Glutamatergic neuron (in vitro differentiated cells): ENCODE measurements at places on chromosomes 3 and 15. TPM values are rescaled to one million over a fixed set of nuclear protein-coding genes. Genes with fewer than 3 reads are reported as not detected.

Gene TPRG1
- 1.3 TPM for total RNA-seq

Gene ITPKA
- total RNA-seq = 1.1 TPM

Gene BMF
- 11.3 TPM for total RNA-seq

Gene ANKRD63
- not detected for total RNA-seq

Gene NR2E3
- total RNA-seq = 0.69 TPM

Gene SNRPN
- total RNA-seq = 284 TPM

Gene GHSR
- total RNA-seq = not detected

Gene KAT2B
- total RNA-seq = 13.6 TPM

DNA sequence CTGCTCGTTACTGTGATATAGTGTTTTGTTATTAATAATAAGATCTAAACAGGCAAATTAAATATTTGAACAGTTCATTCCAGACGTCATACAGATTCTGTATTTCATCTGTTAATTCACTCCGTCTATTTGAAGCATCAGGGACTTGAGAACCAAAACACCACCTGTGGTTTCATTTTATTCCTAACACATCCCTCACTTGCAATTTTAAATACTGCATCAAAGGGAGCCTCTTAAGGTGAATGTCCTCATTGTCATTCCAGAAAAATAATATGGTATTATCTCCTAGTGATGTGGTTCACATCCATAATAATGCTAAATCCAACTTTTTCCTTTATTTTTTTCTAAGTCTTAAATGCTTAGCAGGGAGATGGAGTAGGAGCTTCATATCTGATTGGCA, 1390.9 kb upstream of the CADM2 start:
- no peaks in the 10 kb centered on the region for H3K36me3 ChIP-seq
- H3K4me1 ChIP-seq = no peaks in the 10 kb centered on the region
- no peak overlapping the region for H3K4me3 ChIP-seq
- H3K27ac ChIP-seq = no peak overlapping the region
- no peaks in the 10 kb centered on the region for H3K27me3 ChIP-seq

DNA sequence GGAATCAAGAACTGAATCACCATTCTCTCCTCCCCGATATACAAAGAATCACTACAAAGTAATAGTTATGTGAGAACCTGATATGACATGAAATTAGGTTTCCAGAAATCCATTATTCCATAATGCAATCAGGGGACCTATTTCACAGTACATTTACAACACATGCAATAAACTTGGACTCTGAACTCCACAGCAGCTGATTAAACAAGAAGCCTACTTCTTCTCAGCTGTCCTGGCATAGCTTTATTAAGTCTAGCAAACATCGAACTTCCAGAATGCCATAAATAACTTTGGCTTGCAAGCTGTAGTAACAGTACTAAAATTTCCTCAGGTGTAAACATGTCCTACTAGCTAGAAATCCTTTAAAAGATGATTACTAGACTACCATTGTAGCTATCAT, 17.8 kb downstream of the PDCD10 start:
- H3K27me3 ChIP-seq = no peaks in the 10 kb centered on the region
- no peak overlapping the region for H3K27ac ChIP-seq

- no peaks in the 10 kb centered on the region for H3K27me3 ChIP-seq
- no peaks in the 10 kb centered on the region for H3K4me1 ChIP-seq
- no peak for DNase-seq
- no peak overlapping the region for H3K27ac ChIP-seq
- no peaks in the 10 kb centered on the region for H3K36me3 ChIP-seq
Observed at GRCh38 chr3:51929420-51930003, 12.2 kb downstream of the RRP9 start.

- no peak overlapping the region for H3K4me3 ChIP-seq
- DNase-seq = no peak
- H3K27ac ChIP-seq = no peak overlapping the region
- H3K27me3 ChIP-seq = no peaks in the 10 kb centered on the region
- H3K4me1 ChIP-seq = no peaks in the 10 kb centered on the region
Observed at GRCh38 chr3:14077310-14077709, 47.4 kb downstream of the CHCHD4 start.

DNA sequence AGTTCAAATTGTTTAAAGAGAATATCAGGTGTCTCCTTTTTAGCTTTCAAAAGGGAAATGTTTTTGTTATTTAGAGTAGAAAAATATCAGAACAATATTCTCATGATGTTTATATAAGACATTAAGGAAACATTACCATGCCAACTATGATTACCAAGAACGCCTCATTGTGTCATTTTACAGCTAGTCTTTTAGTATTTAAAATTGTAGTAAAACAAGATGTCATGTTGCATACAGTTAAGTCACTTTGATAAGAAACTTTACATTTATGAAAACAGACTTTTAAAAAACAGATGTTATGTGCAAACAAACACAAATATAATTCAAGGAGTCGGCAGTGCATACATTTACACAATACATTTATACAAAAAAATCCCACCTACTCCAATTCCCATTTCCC, 4.4 kb downstream of the PLSCR4 start:
- no peaks in the 10 kb centered on the region for H3K36me3 ChIP-seq
- no peaks in the 10 kb centered on the region for H3K27me3 ChIP-seq
- H3K27ac ChIP-seq = no peak overlapping the region
- no peaks in the 10 kb centered on the region for H3K4me1 ChIP-seq

DNA sequence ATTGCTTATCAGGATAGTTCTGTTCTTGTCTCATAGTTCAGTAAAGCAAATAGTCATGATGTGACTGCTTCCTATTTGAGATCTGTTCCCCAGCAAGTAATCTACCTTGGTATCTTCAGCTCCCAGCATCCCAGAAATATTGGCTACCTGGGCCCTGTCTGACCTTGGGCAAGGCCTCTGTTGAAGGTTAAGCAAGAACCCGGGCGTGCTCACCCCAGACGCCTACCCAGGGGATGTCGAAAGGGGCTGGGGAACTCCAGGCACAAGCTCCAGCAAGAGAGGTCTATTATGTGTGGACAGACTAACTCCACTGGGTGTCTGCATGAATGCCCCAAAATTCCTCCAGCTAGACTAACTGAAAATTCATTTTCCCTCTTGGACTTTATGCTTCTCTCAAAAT, 37.3 kb upstream of the IGF1R start:
- no peaks in the 10 kb centered on the region for H3K4me1 ChIP-seq
- no peak overlapping the region for H3K4me3 ChIP-seq
- DNase-seq = no peak

GRCh38 chr3:194472290-194472920, 14.4 kb downstream of the ATP13A3 start:
- no peaks in the 10 kb centered on the region for H3K4me1 ChIP-seq
- no peak for DNase-seq
- no peak overlapping the region for H3K27ac ChIP-seq
- peaks cover 1% of the 10 kb centered on the region for H3K27me3 ChIP-seq
- H3K36me3 ChIP-seq = no peaks in the 10 kb centered on the region
- H3K4me3 ChIP-seq = no peak overlapping the region

DNA sequence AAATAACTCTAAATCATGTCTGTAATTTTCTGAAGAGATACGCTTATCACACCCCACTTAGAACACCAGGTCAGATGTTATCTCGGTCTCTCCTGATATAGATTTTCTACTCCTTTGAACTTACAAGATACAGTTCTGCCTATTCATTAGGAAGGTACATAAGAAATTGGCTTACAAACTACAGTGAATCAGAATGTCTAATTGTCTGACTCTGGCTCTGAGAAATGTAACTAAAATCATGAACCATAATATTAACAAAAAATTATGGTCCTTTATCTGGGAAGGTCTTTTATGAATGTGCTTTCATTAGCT, 235.2 kb downstream of the SUCLG2 start:
- H3K27ac ChIP-seq = no peak overlapping the region
- DNase-seq = no peak
- no peaks in the 10 kb centered on the region for H3K27me3 ChIP-seq
- H3K36me3 ChIP-seq = no peaks in the 10 kb centered on the region
- no peaks in the 10 kb centered on the region for H3K4me1 ChIP-seq
- no peak overlapping the region for H3K4me3 ChIP-seq

- no peaks in the 10 kb centered on the region for H3K27me3 ChIP-seq
- no peak overlapping the region for H3K4me3 ChIP-seq
- peak; percentile 36 for DNase-seq
- peaks cover 11% of the 10 kb centered on the region for H3K36me3 ChIP-seq
- H3K4me1 ChIP-seq = no peaks in the 10 kb centered on the region
Observed at GRCh38 chr15:35078221-35078915, 6.7 kb downstream of the NANOGP8 start.

DNA sequence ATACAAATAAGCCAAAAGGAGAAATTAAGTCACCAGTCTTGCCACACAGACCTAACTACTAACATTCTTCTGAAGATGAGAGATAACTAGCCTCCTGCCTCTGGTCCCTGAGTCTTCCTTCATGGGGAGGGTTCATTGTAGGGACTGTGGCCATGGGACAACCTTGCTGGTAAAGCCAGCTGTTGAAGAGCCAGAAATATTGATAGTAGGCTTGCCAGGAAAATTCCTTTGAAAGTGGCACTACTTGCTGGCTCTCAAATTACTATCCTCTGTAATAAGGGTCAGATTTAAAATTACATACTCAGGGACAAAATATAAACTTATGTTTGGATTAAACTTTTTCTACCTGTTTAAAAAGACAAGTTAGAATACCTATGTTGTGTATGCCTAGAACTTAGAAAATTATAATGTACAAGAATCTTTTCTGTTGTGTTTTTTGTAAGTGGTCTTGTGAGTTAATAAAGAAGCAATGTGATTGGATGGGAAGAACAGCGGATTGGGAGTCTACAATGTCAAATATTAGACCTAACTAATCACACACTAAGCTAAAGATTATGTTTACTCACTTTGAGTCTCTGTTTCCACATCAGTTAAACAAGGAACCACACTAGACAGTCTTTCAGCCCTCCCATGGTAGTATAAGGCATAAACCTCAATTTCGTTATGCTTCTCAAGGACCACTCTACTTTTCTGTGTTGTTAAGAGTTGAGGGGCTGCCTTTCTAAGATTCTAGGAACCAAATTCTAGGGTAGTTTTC, 60.0 kb upstream of the TRIM71 start:
- H3K27me3 ChIP-seq = no peaks in the 10 kb centered on the region

GRCh38 chr15:99167640-99168039, 62.8 kb downstream of the SYNM start:
- no peak for DNase-seq
- H3K4me1 ChIP-seq = peaks cover 18% of the 10 kb centered on the region
- no peak overlapping the region for H3K4me3 ChIP-seq
- H3K27ac ChIP-seq = no peak overlapping the region
- no peaks in the 10 kb centered on the region for H3K36me3 ChIP-seq

DNA sequence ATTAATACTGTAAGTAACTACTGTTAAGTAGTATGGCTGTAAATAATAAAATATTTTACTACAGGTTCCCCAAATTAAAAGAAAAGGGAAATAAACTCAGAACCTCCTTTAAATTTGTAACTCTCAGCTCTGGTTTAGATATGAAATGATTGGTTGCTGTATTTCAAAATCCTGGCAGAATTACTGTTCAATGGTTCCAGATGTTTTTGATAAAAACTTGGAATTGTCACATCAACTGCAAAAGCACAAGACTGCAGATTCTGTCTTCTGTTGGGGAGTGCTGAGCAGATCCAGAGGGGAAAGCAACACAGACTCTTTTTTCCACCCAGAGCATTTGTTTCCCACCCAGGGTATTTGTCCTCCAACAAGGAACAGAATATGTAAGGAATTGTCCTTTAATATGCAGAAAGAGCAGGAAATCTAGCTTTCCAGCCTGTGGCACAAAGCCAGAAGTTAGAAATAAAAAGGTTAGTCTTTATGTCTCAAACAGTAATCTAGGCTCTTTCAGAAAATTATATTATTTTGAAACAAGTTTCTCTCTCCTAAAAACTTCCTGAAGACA, 178.1 kb downstream of the KLHL25 start:
- H3K4me1 ChIP-seq = peaks cover 11% of the 10 kb centered on the region
- H3K27me3 ChIP-seq = no peaks in the 10 kb centered on the region
- no peak for DNase-seq
- peak overlapping the region; percentile 25 for H3K27ac ChIP-seq

- no peak overlapping the region for H3K27ac ChIP-seq
- H3K4me3 ChIP-seq = no peak overlapping the region
- H3K36me3 ChIP-seq = no peaks in the 10 kb centered on the region
- peaks cover 13% of the 10 kb centered on the region for H3K4me1 ChIP-seq
Observed at GRCh38 chr15:57281321-57281720, 95.0 kb upstream of the CGNL1 start.

GRCh38 chr3:160982491-160982890, 122.7 kb downstream of the B3GALNT1 start:
- DNase-seq = no peak
- H3K27me3 ChIP-seq = no peaks in the 10 kb centered on the region
- H3K4me3 ChIP-seq = no peak overlapping the region
- peaks cover 2% of the 10 kb centered on the region for H3K4me1 ChIP-seq

- H3K4me3 ChIP-seq = no peak overlapping the region
- H3K4me1 ChIP-seq = peaks cover 15% of the 10 kb centered on the region
- no peak for DNase-seq
- peak overlapping the region; percentile 74 for H3K27ac ChIP-seq
- no peaks in the 10 kb centered on the region for H3K36me3 ChIP-seq
- H3K27me3 ChIP-seq = peaks cover 7% of the 10 kb centered on the region
Observed at GRCh38 chr3:136882571-136882970, 20.6 kb downstream of the NCK1 start.

- H3K4me1 ChIP-seq = peaks cover 23% of the 10 kb centered on the region
- H3K27ac ChIP-seq = peak overlapping the region; percentile 49
- no peaks in the 10 kb centered on the region for H3K36me3 ChIP-seq
- no peak overlapping the region for H3K4me3 ChIP-seq
- peaks cover 8% of the 10 kb centered on the region for H3K27me3 ChIP-seq
Observed at GRCh38 chr15:39907216-39907615, 12.8 kb downstream of the GPR176 start.

DNA sequence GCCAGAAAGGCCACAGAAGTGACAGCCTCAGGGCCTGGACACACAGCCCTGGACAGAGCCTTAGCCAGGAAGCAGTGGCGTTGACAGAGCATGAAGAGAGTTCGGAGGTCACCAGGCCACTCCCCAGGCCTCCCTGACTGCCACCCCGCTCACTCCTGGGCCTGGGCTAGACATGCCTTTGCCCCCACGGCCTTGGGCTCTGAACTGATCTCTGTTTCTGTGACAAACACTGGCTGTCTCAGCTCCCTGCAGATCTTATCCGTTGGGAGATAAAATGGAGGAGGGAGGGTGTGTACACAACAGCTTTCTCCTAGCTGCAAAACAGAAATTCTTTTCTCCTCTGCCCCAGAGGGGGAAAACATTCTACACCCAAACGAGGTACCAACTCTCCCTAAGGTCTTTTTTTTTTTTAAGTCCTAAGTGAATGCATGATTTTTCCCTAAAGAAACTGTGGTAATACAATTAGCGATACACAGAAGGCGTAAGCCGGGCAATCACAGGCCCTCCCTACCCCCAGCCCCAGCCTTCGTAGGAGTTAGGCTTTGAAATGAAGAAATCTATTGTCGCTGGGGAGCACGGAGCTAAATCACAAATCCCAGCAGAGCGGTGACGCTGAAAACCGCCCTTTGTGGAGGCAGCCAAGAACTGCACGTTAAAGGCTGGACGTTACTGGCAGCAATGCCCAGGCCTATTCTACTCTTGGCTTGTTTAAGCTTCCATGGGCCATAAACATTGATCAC, 45.0 kb downstream of the SRGAP3 start:
- peak; percentile 43 for DNase-seq
- H3K27me3 ChIP-seq = peaks cover 21% of the 10 kb centered on the region
- peak overlapping the region; percentile 93 for H3K27ac ChIP-seq

- H3K27ac ChIP-seq = no peak overlapping the region
- no peaks in the 10 kb centered on the region for H3K36me3 ChIP-seq
- H3K27me3 ChIP-seq = peaks cover 3% of the 10 kb centered on the region
- no peak overlapping the region for H3K4me3 ChIP-seq
Observed at GRCh38 chr15:41666353-41666920, 6.2 kb downstream of the MGA start.

- DNase-seq = no peak
- H3K27me3 ChIP-seq = peaks cover 3% of the 10 kb centered on the region
- H3K36me3 ChIP-seq = no peaks in the 10 kb centered on the region
- H3K4me3 ChIP-seq = peak overlapping the region; percentile 90
Observed at GRCh38 chr15:73630921-73631362, 2.2 kb downstream of the NPTN start.
